GM12864 (cell line): ENCODE measurements at places on chromosomes 5 and 9.
A peak's percentile ranks its signal among the peaks of the same experiment; 100 is the strongest.

DNA sequence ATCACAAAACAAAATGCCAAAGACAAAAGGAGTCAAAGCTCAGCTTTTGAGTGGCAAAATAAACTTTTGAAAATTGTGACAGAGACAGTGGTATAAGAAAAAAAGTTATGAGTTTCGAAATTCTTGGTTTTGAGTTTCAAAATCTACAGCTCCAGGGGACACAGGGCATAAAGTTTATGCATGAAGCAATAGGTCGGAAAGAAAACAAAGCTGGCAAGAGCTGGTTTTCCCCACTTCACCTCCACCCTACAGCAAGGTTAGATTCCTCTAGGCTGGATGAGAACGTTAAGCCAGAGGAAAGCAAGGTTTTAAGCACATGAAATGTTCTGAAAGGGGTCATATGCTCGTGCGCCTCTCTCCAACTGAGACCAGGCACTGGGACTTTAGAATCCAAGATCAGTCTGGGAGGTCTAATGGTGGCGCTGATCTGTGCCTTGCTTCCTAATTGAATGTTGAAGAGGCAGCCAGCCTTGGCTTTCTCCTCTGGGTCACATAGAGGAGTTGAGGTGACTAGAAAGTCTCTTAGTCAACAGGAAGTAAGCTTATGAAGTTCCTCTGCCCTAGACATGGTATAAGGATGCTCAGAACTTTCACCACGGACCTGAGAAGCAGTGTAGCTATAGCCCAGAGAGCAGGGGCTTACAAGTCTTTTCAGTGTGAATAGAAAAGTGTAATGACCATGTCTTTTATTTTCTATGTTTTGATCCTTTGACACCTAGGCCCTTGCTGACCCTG, 167.7 kb upstream of the DMAC1 start:
- no peak for DNase-seq

DNA sequence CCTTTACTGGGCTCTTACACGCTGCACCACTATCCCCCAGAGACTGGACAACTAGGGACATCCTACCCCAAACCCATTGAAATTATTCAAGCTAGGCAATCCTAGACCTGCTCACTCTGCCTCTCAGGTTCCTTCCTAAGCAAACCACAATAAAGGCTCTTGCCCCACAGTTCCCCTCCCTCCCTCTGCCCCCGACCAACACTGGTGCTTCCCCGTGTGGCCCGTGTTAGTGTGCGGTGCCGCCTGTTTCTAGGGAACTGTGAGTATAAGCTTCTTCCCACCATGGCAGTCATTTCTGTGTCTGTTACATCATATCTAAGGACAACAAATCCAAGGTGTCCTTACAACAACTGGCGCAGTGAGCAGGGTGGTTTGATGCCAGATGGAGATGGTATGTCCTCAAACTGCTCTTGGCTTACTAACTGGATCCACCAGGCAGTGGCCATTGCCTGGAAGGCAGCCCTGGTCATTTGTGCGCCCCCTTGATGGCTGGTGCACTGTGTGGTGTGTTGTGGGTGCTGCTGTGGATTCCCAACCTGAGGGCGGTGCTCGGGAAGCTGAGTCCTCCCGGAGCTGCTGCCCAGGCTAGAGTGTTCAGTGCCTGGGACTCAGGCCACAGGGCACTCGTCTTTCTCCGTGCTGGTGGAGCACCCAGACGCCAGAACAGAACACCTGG, 8.4 kb upstream of the MXD3 start:
- DNase-seq: no peak

- no peak for DNase-seq
Measured at GRCh38 chr5:102700120-102700831, 54.8 kb upstream of the PAM start.

DNA sequence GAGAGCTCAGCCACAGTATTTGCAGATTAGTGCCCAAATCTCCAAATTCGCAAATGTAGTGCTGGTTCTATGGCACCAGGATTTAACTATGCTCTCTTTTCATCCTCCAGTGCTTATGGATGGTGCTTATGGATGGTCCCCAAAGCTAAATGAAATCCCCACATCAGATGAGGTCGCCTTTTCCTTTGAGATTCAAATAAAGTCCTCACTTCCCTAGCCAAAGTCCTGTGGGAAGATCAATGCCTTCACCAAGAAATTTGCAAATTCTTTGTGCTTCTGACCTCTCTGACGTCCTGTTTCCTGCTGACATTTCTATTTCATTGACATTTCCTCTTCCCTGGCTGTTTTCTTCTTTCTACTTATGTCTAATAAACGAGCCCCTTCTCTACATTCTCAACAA, 1077.0 kb upstream of the C9orf72 start:
- DNase-seq: no peak

GRCh38 chr5:128258372-128258771, 174.8 kb downstream of the SLC12A2 start:
- DNase-seq: no peak

- DNase-seq: peak; percentile 73
Measured at GRCh38 chr9:112486221-112487007, at the start of gene KIAA1958. TSS of gene KIAA1958 (plus strand) at chr9:112486827. CDS start at chr9:112574081, 87,254 bp downstream.

DNA sequence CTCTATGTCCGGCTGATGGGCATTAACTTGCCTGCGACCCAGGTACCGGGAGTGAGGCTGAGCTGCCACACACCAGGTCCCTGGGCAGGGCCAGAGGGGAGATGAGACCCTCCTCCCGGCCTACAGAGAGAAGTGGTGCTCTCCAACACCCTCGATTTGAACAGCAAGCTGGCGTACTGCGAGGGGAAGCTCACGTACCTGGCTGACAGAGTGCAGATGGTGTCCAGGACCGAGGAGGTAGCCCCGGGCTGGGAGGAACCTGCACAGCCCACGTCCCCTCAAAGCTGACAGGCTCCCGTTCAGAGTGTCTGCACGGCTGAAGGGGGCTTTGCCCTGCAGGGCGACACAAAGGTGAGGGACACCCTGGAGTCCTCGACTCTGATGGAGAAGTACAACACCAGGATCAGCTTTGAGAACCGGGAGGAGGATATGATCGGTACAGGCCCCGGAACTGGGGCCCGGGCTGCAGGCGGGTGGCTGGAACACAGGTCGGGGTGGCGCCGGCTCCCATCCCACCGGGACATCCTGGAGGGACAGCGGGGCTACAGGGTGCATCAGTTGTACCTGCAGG, 1.0 kb upstream of the RABL6 start:
- no peak for DNase-seq

DNA sequence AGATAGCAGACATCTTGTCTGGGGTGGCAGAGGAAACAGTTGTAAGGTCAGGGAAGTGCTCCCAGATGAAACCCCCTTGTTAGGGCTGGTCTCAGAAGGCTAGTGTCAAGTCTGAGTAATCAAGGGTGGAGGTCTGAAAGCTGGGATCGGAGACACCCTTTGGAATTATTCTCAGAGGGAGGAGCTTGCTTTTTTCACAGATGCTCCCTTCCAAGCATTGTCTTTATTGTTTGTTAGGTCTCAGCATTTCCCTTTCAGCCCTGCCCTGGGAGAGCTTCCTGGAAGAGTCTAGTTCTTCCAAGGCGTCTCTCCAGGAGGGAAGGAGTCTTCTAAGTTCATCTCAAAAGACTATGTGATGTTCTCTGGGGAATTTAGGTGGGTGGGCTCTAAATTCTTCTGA, 3.2 kb downstream of the TEK start:
- DNase-seq: no peak

- no peak for DNase-seq
Measured at GRCh38 chr5:126486332-126486731, 63.1 kb downstream of the GRAMD2B start.

DNA sequence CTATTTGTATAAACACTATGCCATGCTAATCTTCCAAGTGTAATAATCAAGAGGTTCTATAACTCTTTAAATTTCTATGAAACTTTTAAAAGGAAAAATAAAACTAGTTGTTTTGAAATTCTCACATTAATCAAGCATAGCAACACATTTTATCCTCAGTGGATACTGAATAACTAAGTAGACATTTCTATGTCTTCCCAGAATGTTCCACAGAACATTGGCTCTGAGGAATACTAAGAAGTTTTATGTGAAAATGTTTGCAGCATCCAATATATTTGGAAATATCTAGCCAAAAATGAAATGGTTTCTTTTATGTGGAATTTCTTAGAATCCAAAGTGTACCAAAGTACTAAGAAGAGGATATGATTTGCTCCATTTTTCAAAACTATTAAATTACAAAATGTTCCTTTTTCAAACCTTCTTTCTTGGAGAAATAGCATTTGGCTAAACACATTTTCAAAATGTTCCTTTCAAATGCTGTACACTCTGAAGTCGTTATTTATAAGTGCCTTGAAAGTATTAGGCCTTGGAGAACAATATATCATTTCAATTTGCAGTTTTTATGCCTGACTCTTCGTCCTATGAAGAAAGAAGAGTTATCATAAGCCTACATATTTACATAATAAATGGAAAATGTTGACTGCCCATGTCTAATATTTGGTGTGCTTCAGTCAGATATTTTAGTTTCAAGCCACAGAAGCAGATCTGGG, 175.6 kb upstream of the COX7C start:
- no peak for DNase-seq

DNA sequence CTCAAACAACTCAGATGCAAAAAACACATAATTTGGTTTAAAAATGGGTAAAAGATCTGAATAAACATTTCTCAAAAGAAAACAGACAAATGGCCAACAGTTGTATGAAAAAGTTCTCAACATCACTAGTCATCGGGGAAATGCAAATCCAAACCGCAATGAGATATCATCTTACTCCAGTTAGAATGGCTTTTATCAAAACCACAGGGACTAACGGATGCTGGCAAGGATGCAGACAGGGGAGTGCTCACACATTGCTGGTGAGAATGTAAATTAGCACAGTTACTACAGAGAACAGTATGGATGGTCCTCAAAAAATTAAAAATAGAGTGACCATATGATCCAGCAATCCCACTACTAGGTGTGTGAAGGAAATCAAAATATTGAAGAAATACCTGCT, 589.1 kb upstream of the ADAMTS16 start:
- no peak for DNase-seq

- DNase-seq: no peak
Measured at GRCh38 chr9:31119890-31120454, 1264.5 kb upstream of the ACO1 start.

GRCh38 chr9:14945351-14945750, 35.1 kb upstream of the FREM1 start:
- DNase-seq: no peak

DNA sequence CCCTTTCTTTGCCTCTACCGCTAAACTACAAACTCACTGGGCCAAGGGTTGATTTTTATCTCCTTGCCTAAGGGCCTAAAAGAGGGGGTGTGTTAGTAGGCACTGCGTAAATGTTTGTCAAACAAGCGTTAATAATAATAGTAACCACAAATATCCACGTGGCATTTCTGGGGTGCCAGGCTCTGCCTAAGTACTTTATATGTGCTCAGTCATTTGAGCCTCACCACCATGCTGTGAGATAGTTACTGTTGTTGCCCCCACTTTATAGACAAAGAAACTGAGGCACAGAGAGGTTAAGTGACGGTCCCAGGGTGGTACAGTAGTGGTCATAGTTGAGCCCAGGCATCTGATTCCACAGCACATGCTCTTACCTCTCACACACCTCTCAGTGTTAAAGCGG, 52.4 kb downstream of the ERGIC1 start:
- no peak for DNase-seq

- DNase-seq: no peak
Measured at GRCh38 chr9:4106081-4106759, 193.6 kb downstream of the GLIS3 start.

DNA sequence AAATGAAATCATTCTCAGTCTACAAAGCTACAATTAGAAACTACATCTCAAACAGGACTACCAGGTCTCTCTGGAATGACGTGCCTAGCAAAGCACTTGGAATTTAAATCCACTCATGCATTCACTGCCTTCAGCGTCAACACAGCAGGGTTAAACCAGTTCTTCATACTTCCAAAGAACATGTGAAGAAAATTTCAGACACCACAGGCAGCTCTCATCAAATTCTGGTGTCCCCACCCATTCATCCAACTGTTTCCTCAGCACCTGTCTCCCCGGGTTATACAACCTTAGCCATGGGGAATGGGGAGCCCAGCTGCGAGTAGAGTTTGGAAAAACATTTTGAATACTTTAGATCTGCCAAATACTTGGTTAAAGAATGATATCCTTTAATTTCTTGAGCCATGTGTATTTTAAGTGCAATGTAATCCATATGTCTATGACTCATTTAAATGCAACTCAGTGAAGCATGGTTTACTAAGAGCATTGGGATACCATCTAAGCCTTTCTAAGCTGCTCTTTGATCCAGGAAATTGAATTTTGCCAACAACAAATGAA, 17.5 kb downstream of the ADAM19 start:
- no peak for DNase-seq

- no peak for DNase-seq
Measured at GRCh38 chr5:160315968-160316367, 3.6 kb upstream of the CCNJL start.
